ENCODE measurements at places on chromosomes 6 and 20. TPM values are rescaled to one million over a fixed set of nuclear protein-coding genes. Genes with fewer than 3 reads are reported as not detected.
A peak's percentile ranks its signal among the peaks of the same experiment; 100 is the strongest.

The SCAND1 gene
- total RNA-seq = 86.8 TPM

The HSPA1L gene
- 0.87 TPM for total RNA-seq

The NRSN1 gene
- 0.15 TPM for total RNA-seq

The SMAP1 gene
- 18.2 TPM for total RNA-seq

The CLVS2 gene
- total RNA-seq = not detected

The RBPJL gene
- not detected for total RNA-seq

The MOG gene
- total RNA-seq = not detected

The PSMB8 gene
- total RNA-seq = 39.7 TPM

The OR2B6 gene
- not detected for total RNA-seq

The SLC16A10 gene
- 2.3 TPM for total RNA-seq

The IRF4 gene
- not detected for total RNA-seq

The HRH3 gene
- not detected for total RNA-seq

The LY6G5C gene
- total RNA-seq = not detected

DNA sequence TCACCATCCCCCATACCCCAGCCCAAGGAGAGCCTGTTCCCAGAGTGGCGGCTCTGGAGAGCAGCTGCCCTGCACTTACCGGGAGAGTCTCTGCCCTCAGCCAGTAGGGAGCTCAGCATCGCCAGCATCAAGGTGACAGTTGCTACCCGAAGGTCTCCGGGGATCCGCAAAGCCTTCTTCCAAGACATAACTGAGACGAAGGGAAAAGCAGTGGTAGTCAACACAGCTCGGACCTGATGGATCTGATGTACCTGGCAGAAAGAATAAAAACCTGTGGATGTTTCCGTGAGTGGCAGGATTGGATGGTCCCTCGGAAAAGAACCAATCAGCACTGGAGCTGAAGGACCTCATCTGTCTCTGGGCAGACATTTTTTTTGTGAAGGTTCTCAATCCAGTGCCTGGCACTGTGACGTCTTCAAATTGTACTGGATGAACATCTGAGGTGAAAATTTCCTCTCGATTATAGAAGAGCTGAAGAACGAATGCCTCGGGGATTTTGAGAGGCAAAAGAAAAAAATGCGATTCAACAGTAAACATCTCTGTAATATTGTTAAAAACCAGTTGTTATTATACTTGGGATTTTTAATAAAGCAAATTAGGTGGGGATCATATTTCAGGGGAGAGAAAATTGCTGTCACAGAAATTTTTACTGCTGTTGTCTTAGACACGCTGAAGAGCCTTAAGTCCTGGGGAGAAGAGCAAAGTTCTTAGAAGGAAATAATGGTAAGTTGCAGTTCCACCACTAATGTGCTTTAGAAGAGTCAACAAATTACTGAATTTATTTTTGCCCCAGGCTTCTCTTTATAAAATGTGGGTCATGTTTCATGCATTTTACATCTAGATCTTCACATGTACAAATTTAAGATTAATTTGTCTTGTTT lies at the start of gene HLA-DQB1:
Gene HLA-DQB1, minus strand, starts transcription at position 238 of the 881 bp plus-strand sequence. Its CDS starts 50 bp downstream, at position 188.
- DNase-seq = peak; percentile 74

DNA sequence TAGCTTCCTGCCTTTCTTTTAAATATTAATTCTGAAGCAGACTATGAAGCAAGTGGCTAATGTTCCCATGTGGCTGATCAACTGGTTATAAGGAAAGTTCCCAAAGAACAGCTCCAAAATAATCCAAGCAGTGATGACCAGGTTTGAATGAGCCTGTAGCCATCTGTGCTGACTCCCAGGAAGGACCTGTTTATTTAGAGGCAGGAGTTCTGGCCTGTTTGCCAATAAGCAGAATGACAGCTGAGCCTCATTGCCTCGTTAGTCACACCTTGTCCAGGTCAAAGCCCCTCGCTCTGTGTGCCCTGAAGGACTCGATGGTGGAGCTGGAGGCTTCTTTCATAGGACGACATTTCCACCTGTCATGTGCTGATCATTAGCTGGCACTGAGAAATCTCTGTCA lies 97.4 kb downstream of the TMEM170B start:
- DNase-seq = no peak

- no peak for DNase-seq
These were observed 787 bp upstream of the CARMIL1 start for GRCh38 chr6:25278261-25278913.

GRCh38 chr20:53072923-53073579 lies 100.9 kb downstream of the TSHZ2 start:
- no peak for DNase-seq

GRCh38 chr6:75603106-75603420 lies 1.4 kb downstream of the SENP6 start:
- no peak for DNase-seq

- DNase-seq = no peak
These were observed 171.4 kb downstream of the PACRG start for GRCh38 chr6:162899148-162899547.

DNA sequence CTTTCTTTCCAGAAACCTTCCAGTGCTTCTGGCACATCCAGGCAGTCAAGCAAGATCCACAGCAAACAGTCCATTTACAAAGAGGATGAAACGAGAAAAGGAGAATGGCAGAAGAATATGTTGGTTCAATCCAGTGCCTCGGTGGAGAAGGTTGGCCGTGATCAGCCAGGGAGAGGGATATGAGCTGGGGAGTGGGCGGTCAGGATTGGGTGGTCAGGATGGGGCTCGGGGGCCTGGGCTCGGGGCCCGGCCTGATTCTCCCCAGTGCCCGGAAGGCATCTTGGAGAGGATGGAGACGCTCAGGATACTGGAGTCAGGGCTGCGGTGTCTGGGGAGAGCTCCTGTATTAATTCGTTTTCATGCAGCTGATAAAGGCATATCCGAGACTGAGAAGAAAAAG lies 61.3 kb downstream of the EFCAB8 start:
- no peak for DNase-seq

- DNase-seq = no peak
These were observed 407.8 kb downstream of the CBLN4 start for GRCh38 chr20:55597526-55597925.

DNA sequence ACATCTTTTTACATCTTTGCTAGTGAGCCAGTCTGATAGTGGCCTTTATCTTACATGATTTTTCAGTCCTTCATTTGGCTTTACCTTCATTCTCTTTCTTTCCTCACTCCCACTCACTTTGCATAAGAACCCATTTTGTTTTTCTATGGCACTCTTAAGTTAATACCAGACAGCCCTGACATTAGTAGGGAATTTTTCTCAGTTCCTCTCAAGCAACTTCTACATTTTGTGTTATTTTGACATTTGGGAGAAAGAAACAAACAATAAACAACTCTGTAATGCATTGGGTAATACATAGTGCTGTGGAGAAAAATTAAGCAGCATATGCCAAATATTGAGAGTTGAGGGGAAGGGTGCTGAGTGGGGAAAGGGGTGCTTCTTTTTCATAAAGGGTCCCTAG lies 524.1 kb upstream of the JAG1 start:
- no peak for DNase-seq

DNA sequence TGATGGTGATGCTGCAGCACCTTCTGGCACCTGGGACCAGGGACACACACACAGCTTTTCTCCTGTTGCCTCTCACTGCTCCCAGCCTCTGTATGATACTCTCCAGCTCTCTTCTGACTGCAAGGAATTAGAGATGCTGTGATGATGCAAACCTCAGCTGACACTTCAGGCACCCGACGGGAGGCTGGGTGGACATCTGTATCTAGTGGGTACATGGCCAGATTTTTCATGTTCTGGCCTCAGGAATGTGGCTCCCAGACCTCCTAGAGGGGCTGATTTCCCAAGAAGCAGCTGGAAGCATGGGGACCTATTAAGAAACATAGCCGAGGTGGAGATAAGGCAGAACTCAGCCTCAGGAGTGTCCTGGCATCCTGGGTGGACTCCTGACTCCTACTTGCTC lies 6.8 kb upstream of the EPB41L1 start:
- no peak for DNase-seq

- no peak for DNase-seq
These were observed 43.4 kb upstream of the PIM1 start for GRCh38 chr6:37126493-37126958.

DNA sequence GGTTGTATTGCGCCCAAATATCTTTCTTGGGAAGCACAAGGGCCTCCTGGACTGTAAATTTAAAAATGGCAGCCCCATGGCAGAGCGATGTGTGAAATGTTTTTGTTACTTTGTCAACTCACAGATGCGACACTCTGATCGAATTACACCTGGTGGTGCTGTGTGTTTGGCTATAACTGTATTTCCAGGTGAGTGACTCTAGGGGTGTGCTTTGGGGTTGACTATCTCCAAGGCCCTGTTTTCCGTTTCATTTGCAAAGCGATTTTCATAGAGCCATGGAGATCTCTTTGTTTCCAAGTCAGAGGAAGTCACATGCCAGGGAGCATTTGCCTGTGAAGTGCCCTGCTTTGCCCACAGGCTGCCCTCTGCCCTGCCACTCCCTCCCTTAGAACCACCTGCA lies 93.5 kb downstream of the CDC5L start:
- no peak for DNase-seq

DNA sequence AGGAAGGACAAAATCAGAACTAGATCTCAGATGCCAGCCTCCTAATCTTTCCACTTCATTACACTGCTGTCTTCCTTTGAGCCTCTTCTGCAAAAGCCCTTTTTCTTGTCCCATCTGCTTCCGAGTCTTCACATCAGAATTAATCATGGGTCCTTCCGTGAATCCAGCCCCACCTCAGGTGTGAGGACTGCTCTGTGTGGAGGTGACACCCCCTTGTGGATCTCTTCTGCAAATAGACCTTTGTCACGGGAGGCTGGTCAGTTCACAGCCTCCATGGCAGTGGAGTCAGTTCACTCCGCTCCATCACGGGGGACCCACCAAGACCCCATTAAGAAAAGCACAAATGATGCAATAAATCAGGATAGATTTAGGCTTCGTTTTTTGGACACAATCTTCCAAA lies 171.1 kb downstream of the ADAT2 start:
- no peak for DNase-seq

- DNase-seq = peak; percentile 30
These were observed 773.4 kb downstream of the KIF16B start for GRCh38 chr20:15799871-15800270.

DNA sequence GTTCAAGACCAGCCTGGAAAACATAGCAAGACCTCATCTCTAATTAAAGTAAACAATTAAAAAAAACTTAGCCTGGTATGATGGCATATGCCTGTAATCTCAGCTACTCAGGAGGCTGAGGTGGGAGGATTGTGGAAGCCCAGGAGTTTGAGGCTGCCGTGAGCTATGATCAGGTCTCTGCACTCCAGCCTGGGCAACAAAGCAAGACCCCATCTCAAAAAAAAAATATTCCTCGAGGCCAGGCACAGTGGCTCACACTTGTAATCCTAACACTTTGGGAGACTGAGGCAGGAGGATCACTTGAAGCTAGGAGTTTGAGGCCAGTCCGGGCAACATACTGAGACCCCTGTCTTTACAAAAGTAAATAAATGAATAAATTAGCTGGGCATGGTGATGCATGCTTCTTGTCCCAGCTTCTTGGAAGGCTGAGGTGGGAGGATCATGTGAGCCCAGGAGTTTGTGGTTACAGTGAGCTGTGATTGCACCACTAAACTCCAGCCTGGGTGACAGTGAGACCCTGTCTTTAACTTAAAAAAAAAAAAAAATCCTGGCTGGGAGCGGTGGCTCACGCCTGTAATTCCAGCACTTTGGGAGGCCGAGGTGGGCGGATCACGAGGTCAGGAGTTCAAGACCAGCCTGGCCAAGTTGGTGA lies 9.3 kb upstream of the C2 start:
- DNase-seq = peak; percentile 43

DNA sequence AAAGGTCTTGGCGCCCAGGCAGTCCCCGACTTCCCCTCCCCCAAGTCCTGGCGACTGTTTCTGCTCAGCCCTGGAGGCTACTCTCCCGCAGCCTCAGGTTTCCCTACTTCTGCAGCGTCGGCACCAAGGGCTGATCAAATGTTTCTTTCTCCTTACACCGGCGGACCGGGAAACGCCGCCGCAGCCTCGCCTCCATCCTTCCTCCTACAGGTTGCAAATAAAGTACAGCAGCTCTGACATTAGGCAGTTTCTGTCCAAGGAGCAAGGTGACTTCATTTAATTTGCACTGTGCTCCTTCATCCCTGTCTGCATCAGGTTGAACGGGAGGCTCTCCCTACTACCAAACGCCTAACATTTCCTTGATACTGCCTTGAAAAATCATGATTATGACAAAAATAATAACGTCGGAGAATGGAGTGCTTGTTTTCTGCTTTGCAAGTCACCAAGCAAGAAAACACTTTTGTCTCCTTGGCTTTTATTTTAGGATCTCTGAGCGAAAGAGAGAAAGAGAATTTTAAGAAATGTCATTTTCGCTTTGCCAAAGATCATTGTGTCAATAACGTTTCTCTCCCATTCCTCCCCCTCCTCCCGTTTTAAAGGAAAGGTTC lies 1.0 kb downstream of the CLIC5 start:
- no peak for DNase-seq

- peak; percentile 20 for DNase-seq
These were observed 274.1 kb downstream of the TFAP2A start for GRCh38 chr6:10140824-10141223.

DNA sequence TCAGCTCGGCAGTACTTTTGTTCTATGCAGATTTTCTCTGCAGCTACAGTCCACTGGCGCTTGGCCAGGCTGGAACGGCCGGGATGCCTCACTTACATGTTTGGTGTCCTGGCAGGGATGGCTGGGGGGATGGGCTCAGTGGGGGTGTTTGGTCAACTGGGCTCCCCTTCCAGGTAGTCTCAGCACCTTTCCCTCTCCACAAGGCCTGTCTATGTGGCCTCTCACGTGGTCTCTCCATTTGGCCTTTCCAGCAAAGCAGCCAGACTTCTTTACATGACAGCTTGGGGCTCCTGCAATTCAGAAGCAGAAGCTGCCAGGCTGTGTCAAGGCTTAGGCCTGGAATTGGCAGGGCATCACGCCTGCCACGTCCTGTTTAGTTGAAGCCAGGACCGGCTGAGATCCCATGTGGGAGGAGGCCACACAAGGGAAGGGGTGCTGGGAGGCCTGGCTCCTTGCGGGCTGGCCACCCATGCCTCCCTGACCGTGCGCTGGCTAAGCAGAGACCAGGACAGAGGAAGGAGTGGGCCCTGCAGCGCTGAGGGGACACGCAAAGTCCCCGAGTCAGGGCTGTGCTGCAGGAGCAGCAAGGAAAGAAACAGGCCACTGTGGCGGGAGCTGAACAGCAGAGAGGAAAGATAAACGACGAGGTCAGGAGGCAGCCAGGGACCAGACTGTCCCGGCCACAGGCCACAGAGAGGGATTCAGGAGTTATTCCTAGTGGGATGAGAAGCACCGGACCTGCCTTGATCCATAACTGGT lies 38.9 kb downstream of the MGME1 start:
- no peak for DNase-seq

DNA sequence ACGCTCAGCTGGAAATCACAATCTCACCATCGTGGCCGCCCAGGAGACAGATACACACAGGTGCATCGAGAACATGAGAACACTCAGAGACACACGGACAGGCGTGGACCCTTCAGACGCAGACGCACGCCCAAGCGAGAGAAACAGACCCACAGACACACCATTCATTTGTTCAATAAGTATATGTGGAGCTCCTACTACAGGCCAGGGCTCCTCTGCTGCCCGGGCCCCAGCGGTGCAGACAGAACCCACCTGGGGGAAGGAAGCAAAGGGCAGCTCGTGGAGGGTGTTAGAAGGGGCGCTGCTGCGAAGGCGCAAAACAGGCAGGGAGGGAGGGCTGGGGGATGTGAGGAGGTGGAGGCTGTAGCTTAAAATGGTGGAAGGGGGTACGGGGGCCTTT lies 39.2 kb downstream of the SRC start:
- DNase-seq = no peak

- DNase-seq = no peak
These were observed 10.7 kb downstream of the TMEM181 start for GRCh38 chr6:158570681-158570962.

GRCh38 chr6:118844915-118845314 lies 49.0 kb upstream of the ASF1A start:
- DNase-seq = no peak

- DNase-seq = peak; percentile 49
These were observed 27.1 kb downstream of the CD83 start for GRCh38 chr6:14144678-14145113.
